ENCODE measurements at places on chromosomes 1 and 21.

DNA sequence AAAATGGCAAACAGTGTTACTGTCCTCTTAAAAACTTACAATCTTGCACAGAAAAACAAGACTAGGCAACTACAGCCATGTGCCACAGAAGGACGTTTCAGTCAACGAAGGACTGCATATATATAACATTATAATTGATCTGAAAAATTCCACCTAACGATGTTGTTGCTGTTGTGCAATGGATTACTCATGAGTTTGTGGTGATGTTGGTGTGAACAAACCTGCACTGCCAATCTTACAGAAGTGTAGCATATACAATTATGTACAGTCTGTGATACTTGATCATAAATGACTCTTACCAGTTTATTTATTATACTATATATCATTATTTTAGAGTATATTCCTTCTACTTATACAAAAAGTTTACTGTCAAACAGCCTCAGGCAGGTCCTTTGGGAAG is 6.8 kb upstream of the VAMP4 start:
- DNase-seq, result no peak

DNA sequence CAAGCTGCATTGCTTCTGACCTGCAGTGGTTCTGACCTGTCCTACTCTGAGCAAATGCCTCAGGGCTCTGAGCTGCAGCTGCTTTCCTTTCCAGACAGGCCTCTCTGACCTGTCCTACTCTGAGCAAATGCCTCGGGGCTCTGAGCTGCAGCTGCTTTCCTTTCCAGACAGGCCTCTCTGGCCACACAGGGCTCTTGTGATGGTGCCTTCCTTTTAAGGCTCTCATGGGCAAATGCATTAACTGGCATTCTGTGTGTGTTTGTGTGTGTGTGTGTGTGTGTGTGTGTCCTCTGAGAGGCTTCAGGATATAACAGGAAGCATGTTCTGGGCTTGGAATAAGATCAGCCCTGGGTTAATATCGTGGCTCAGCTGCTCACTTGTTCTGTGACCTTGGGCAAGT is 131.3 kb downstream of the NTPCR start:
- no peak for DNase-seq

GRCh38 chr1:164723296-164723798 is 164.4 kb downstream of the PBX1 start:
- DNase-seq, result no peak

DNA sequence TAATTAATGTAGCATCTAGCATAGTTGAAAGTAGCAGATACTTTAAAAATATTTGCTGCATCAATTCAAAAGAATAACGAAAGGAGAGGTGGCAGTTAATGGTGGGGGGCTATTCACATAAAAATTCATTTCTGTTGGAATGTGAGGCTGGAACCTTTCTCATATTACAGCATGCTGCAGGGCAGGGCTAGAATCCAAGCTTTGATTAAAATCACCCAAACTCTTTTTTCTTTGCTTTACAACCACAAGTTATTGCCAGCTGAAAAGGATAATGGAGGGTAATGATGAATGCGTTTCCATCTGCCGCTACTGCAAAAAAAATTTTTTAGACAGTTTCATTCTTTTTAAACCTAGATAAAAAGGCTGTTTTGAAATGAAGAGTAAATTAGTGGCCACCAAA is 9.8 kb downstream of the DISP1 start:
- DNase-seq, result no peak

DNA sequence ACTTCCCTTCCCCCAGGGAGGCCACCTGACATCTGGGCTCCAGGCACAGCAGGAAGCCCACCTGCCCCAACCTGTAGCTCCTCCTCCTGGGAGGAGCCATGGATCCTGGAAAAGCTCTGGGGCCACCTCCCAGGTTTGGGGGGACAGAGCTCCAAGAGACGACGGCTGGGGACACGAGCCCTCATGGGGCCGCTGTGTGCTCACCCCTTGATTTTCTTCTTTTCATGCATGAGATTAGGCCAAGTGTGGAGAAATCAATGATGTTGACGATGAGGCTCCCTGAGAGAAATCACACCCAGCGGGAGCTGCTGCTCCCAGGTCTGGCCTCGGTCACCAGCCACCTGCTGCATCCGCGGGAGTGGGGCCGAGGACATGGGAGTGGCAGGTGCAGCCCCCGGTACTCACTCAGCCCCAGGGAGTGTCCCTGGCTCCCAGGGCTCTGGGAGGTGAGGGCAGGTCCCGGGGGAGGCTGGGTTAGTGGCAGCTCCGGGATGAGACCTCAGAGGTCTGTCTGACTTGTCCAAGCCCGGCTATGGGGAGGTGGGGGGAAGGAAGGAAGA is 8.7 kb downstream of the TNFRSF14 start:
- DNase-seq, result no peak

- DNase-seq, result no peak
Measured at GRCh38 chr1:178399177-178399728, 97.5 kb downstream of the CLEC20A start.

- DNase-seq, result no peak
Measured at GRCh38 chr1:57232500-57232899, 191.4 kb downstream of the DAB1 start.

DNA sequence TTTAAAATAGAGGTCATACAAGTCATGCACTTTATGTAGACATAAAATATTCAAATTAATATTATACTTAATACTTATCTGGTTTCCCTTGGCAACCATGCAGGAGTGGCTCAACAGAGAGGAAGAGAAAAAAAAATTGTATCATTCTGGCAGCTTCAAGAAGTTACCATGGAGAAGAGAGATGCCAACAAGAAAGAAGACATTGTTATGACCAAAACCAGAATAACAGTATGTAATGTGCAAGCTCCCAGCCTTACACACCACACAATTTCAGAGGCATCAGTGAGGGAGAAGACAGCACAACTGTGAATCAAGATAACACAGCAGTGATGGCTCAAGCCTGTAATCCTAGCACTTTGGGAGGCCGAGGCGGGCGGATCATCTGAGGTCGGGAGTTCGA is 49.1 kb upstream of the RCOR3 start:
- DNase-seq, result no peak

DNA sequence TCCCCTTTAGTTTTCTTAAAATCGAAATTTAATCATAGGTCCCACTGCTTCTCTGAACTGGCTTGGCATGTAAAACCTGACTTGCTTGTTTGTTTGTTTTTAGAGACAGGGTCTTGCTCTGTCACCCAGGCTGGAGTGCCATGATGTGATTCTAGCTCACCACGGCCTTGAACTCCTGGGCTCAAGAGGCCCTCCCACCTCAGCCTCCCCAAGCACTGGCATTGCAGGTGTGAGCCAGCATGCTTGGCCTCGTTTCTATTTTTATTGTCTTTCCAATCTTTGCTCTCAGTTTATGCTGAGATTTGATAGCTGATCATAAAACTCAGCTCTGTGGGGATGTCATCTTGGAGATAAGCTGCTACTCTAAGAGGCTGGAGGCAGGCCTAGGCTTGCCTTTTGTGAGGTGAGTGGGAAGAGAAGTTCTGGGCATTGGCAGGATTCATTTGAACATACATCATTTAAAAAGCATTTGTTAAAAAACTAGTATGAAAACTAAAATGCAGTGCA is 51.5 kb upstream of the GCLM start:
- DNase-seq, result no peak

DNA sequence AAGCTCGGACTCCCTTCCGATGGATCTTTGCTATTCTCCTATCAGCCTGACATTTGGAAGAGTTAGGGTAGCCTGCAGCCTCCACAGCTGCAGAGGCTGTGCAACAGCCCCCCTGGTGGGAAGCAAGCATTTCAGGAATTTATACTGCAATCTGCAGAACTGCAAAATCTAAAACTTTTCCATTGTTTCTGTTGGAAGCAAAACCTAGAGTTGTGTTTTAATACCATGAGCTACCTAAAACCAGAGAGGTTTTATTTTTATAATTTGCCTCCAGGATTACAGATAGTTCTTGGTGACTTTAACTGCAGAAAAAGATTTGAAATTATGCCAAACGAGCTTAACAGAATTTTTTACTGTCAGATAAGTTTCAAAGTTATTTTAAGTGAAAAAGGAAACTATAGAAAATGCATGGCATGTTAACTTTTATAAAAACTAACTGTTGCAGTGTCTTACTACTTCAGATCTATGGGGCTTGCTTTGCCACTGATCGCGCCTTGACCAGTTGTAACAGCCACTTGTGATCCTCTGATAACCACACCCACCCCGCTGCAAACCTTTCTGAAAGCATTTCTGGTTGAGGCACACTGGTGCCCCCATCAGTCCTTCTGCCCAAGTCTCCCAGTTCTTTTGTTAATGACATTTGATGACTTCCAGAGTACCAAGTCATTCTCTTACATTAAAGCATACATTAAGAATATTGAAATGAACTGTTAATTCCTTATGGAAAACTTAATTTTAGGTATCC is 64.8 kb downstream of the PRDM2 start:
- no peak for DNase-seq

- DNase-seq, result peak; percentile 65
Measured at GRCh38 chr1:1980467-1981141, 23.0 kb downstream of the CFAP74 start.

Measured in upper lobe of left lung (tissue), 6 donors.